ENCODE measurements at places on chromosomes 11 and 22. TPM values are rescaled to one million over a fixed set of nuclear protein-coding genes. Genes with fewer than 3 reads are reported as not detected.

DNA sequence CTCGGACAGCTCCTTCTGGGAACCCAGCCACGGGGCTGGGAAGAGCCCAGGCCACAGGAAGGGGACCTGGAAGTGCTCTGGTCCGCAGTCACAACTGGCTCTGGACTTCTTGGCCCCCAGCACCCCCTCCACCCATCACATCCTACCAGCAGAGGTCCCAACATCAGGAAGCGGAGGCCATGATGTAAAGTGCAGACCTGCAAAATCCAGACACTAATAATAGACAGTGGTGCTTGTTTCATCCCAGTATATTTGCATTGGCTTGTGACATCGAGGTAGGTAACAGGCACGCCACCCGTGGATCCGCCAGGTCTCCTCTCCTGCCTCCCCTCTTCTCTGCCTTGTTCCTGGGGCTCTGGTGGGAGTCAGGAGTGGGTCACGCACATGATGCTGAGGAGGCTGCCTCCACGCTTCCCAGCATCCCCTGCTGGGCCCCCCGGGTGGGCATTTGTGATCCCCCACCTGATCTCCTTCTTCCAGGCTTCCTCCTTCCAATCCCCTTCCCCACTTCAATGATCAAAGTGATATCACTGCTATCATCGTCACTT lies 1454.0 kb downstream of the BRD1 start:
- no peak overlapping the region for H3K4me3 ChIP-seq
- H3K36me3 ChIP-seq, result no peaks in the 10 kb centered on the region
- no peaks in the 10 kb centered on the region for H3K27me3 ChIP-seq
- DNase-seq, result no peak

GRCh38 chr11:46391578-46392420 lies at the start of gene CHRM4:
TSS of gene CHRM4 (minus strand) at chr11:46391776. CDS start at chr11:46386557, 5,219 bp downstream.
- peaks cover 27% of the 10 kb centered on the region for H3K27me3 ChIP-seq
- H3K4me1 ChIP-seq, result peaks cover 16% of the 10 kb centered on the region
- peaks cover 4% of the 10 kb centered on the region for H3K36me3 ChIP-seq
- H3K27ac ChIP-seq, result no peak within 1 kb of the TSS
- no peak for DNase-seq

GRCh38 chr11:2522631-2523255 lies 77.9 kb downstream of the KCNQ1 start:
- H3K4me3 ChIP-seq, result no peak overlapping the region
- no peak overlapping the region for H3K27ac ChIP-seq
- no peaks in the 10 kb centered on the region for H3K36me3 ChIP-seq
- DNase-seq, result no peak
- H3K27me3 ChIP-seq, result peaks cover 9% of the 10 kb centered on the region
- H3K4me1 ChIP-seq, result no peaks in the 10 kb centered on the region

DNA sequence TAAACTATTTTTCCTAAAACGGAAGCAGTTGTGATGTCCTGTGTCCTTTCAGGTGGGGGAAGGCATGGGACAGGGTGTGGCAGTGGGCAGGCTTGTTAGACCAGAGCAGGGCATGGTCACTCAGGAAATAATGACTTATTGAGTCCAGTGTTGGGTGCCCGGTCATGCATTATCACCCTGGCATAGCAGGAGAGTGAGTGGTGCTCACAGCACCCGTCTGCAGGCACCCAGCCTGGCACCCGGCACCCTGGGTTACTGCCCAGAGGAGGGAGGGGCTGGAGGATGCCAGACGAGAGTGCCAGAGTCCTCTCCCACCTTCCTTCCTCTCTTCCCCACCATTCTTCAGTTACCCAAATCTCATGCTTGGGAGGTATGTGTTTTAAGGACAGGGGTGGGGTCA lies 59.1 kb downstream of the ST3GAL4 start:
- H3K27me3 ChIP-seq, result no peaks in the 10 kb centered on the region
- peaks cover 5% of the 10 kb centered on the region for H3K4me1 ChIP-seq
- H3K4me3 ChIP-seq, result no peak overlapping the region
- no peak for DNase-seq
- H3K27ac ChIP-seq, result no peak overlapping the region

DNA sequence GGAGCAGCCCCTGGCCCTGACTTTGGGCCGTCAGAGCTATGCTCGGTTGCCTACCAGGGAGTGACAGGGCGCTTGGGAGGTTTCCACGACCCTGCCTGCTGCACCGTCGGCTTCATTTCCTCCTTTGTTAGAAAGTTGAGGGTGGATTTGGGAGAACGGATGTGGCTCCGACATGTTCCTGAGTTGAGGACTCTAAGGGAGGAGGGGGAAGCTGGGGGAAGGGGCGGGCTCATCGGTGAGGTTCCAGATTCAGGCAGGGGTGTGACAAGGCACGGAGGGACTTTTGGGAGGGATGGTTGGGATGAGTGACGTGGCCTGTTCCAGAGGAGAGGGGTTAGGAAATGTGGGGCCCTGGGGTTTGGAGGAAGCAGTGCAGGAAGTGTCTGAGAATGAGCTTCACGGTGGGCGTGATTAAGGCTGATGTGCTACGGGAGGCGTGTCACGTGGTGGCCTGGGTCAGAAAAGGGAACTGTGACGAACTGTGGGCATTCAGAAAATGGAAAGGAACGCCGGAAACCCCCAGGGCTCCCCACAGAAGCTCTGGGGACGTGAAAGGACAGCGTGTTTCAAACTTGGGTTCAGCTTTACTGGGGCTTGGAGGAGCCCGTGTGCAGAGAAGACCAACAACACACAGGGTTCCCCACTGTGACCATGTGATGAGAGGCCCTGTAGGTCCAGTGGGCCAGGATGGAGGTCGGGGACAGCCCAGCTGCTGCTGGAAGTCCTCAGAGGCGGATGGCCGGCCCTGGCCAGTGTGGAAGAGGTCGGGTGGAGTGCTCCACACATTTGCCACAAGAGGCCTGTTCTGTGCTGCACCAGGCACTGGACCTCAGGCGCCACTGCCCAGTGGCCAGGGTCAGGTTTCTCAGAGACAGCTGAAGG lies 2.8 kb downstream of the PARVB start:
- peak overlapping the region; percentile 83 for H3K27ac ChIP-seq
- peak; percentile 61 for DNase-seq
- no peaks in the 10 kb centered on the region for H3K36me3 ChIP-seq
- no peak overlapping the region for H3K4me3 ChIP-seq

The KIAA1671 gene
- 28.4 TPM for total RNA-seq
